ENCODE measurements at places on chromosomes 12 and 14. TPM values are rescaled to one million over a fixed set of nuclear protein-coding genes. Genes with fewer than 3 reads are reported as not detected.

Gene COL2A1
- total RNA-seq: 0.08 TPM

Gene MED6
- 43.3 TPM for total RNA-seq

Gene IFNG-AS1
- total RNA-seq: not detected

Gene GLT1D1
- total RNA-seq: not detected

Gene ACOT6
- total RNA-seq: not detected

Gene OR4N2
- total RNA-seq: not detected

Gene STAT6
- total RNA-seq: 55.8 TPM

Gene PRPH
- 0.83 TPM for total RNA-seq

Gene LTBR
- total RNA-seq: 195 TPM

Gene IGF1
- total RNA-seq: not detected

Gene UNC119B
- total RNA-seq: 31.2 TPM

Gene SMARCD1
- 75.1 TPM for total RNA-seq

Gene TTC7B
- total RNA-seq: 17.9 TPM

Gene NUAK1
- 13.3 TPM for total RNA-seq

Gene BICDL1
- total RNA-seq: 4.3 TPM

Gene CCDC177
- total RNA-seq: not detected

Gene GLS2
- not detected for total RNA-seq

Gene CLEC1A
- not detected for total RNA-seq

Gene EMP1
- total RNA-seq: 75.2 TPM

Gene NUP107
- 74.3 TPM for total RNA-seq

Gene TMTC1
- 0.05 TPM for total RNA-seq

Gene CCDC184
- total RNA-seq: 3.2 TPM

Gene KLRG1
- total RNA-seq: 2.3 TPM

Gene CNTN1
- 64.7 TPM for total RNA-seq

Gene RD3L
- not detected for total RNA-seq

Gene RILPL2
- total RNA-seq: 1.9 TPM

Gene ORAI1
- 42.9 TPM for total RNA-seq

Gene C12orf60
- 1.8 TPM for total RNA-seq

Gene NKX2-1
- total RNA-seq: 0.04 TPM

Gene HIF1A
- 131 TPM for total RNA-seq

Gene ARHGEF40
- 10.7 TPM for total RNA-seq

Gene NANOG
- total RNA-seq: not detected

Gene KRT6A
- 0.52 TPM for total RNA-seq

Gene KRT80
- 71.0 TPM for total RNA-seq

Gene NPFF
- not detected for total RNA-seq
